ENCODE measurements at places on chromosomes 1 and 21.

DNA sequence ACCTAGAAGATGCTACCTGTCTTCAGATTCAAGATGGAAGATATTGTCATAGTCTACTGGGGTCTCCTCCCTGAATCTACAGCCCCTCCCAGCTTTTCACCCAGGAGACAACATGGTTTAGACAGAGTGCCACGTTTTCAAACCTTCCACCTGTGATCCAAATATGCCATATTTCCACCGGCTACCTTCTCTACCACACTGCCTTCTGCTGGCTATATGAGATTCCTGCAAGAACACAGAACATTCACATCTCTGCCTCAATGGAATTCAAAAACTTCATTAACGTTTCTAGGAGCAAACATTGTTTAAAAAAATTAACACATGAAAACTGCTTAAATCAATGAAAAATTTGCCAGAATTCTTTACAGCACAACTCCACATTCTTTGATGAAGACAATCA lies 12.9 kb upstream of the LELP1 start:
- DNase-seq, result peak; percentile 28

- no peak for DNase-seq
Observed at GRCh38 chr21:41170859-41171609, 3.1 kb downstream of the BACE2 start.

GRCh38 chr1:23651069-23651808 lies 40.4 kb upstream of the RPL11 start:
- peak; percentile 33 for DNase-seq

DNA sequence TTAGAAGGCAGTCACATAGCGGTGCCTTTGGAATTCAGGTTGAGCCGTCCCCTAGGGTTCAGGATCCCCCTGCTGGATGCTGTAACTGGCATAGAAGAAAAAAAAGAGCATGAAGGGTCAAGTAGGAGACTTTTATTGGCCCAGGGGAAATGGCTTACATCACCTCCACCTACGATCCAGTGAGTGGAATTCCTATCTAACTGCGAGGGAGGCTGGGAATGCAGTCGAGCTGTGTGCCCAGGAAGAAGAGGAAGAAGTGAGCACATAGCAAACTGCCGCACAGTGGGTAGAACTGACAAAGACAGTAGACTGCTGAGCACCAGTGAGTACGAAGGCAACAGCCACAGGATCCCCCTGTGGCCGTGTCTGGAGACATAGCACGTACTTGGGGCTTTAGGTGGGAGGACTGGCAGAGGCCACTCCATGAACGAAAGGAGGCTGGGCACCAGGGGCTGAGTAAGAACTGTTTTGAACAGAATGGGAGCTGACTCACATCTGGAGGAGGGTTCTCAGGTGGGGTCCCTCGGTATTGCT lies 79.2 kb downstream of the RNF220 start:
- DNase-seq, result peak; percentile 29

DNA sequence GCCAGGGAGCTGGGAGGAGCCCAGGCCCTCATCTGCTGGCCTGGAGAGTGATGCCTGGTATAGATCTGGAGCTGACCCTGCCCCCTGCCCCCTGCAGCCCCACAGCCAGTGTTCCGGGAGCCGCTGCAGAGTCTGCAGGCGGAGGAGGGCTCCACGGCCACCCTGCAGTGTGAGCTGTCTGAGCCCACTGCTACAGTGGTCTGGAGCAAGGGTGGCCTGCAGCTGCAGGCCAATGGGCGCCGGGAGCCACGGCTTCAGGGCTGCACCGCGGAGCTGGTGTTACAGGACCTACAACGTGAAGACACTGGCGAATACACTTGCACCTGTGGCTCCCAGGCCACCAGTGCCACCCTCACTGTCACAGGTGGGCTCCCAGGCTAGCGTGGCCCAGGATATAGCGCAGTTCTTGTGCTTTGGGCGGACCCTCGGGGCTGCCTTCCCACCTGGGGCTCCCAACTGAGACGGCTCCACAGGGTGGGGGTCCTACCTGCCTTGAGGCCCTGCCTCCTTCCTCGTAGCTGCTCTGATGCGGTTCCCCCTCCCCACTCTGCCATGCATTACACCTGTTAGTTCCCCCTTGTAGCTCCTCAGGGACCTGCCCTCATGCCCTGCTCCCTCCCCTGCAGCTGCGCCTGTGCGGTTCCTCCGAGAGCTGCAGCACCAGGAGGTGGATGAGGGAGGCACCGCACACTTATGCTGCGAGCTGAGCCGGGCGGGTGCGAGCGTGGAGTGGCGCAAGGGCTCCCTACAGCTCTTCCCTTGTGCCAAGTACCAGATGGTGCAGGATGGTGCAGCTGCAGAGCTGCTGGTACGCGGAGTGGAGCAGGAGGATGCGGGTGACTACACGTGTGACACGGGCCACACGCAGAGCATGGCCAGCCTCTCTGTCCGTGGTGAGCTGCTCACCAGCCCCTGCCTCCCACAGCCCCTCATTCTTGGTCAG lies 98.7 kb downstream of the OBSCN start:
- no peak for DNase-seq

GRCh38 chr1:243851257-243851756 lies 1.3 kb upstream of the AKT3 start:
- no peak for DNase-seq
